ENCODE measurements at places on chromosomes 1 and 21.

DNA sequence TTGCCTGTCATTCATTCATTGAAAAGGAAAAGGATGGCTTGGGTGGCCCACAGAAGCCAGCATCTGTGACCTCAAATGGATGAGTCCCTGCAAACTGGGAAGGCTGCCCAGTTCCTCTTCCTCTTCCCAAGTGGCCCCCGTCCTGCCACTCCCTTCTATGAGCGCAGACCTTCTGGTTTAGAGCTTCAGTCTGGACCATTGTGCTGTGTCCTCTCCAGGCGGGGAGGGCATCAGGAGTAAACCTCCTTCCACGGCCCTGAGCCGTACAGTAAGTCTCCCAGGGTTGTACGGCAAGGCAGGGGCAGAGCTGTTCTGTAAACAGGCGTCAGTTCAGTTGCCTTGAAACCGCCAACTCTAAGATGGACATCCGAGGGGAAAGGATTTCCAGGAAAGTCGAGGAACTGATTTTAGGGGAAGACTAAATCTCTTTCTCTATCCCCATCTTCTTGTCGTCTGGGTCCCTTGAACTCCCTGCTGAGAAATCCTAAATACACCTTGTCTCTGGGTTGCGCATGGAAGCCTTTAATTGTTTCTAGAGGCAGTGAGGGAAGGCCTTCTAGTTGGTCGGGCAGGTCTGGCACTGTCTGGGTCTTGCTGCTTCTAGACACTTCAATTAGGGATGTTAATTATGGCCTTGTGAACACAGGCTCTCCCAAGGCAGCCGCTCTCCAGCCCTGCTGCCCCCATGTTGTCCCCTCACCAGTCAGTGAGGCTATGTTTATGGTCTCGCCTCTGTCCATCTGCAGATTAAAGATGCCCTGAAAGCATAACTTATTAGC is 22.1 kb downstream of the SOX13 start:
- DNase-seq, result no peak

DNA sequence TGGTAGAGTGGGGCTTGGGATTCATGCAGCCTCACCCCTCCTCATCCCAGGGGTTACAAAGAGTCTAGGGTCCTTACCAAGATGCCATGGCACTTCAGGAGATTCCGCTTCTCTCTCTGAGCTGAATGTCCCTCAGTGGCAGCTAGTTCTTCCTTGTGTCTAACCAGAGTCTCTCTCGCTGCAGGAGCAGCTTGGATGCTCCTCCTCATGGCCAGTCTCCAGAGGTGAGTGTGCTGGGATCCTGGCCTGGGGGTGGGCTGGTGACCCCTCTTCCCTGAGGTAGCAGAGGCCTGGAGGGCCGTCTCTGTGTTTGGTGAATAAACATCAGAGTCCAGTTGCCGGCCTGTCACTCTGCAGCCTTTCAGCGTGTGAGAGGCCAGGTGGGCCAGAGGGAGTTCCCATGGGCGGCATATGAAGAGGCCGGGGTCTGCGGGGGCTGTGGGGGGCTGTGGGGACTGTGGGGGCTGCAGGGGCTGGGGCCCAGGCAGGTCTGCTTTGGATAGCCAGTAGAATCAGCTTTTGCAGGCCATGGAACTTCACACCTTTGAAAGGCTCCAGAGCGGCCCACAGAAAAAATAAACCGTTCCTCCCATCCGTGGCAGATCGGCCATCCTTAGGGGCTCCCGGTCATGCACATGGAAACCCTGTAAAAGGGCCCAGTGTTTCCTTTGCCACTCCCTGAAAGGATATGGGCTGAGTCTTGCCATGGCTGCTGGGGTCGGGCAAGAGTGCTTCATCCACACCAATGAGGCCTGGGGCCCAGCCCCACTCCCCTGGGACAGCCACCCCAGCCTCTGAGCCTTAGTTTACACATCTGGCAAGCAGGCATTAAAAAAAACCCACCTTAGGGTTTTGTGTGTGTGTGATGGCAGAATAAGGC is 256.4 kb downstream of the FOXD2 start:
- no peak for DNase-seq

GRCh38 chr1:76294482-76295194 is 220.1 kb downstream of the ST6GALNAC3 start:
- DNase-seq, result no peak

DNA sequence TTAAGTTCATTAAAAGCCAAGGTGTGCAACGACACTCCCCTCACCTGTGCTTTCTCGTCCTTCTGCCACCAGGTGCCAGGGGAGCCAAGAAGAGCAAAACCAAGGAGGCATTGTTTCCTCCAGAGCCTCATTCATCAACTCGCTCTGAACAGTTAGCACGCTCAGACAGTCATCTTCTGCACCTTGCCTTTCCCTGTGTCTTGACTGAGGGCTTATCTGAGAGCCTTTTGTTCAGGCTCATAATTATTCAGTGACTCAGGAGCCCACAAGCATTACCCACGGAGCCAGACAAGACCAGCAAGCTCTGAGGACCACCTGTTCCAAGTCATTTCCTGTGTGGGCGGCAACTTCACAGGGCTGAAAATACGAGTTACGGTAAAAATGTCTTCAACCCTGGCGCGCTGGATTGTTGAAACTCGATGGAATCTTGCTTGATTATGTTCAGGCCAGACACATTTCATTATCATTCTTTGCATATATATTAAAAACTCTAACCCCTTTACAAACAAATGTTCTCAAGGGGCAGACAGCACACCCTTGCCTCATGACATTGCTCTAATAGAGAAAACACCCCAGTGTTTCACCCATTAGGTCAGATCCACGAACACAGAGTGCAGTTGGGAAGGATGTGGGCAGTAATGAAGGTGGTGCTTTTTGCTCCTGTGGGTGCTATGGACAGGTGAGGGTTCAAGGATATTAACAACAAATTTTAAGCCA is 89.7 kb upstream of the RUNX1 start:
- DNase-seq, result peak; percentile 51

- no peak for DNase-seq
Observed at GRCh38 chr1:152190589-152190988, 31.6 kb upstream of the RPTN start.

- no peak for DNase-seq
Observed at GRCh38 chr1:88877382-88877825, 14.0 kb downstream of the GTF2B start.

- DNase-seq, result no peak
Observed at GRCh38 chr1:45721207-45721606, 29.2 kb downstream of the IPP start.

- no peak for DNase-seq
Observed at GRCh38 chr1:70896224-70896623, 151.4 kb downstream of the PTGER3 start.

- no peak for DNase-seq
Observed at GRCh38 chr1:46449223-46450159, 40.1 kb upstream of the DMBX1 start.

DNA sequence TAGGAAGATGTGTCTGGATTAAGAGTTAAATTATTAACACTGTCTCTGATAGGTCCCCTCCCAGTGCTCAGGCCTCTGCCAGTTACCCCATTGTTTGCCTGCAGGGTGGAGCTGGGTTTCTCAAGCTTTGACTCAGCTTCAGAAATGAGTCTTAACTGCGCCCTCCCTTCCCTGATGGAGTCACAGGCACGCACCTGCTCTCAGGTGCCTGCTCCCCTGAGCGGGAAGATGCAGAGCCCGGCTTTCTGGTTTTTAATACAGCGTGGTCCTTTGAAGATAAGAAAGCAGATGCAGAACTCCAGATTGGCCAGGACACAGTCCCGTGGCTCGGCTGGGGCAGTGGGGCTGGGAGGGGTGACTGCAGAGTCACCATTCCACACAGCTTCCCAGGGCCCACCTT is 3.2 kb upstream of the SPRR4 start:
- no peak for DNase-seq

- no peak for DNase-seq
Observed at GRCh38 chr1:54084794-54085193, 31.4 kb downstream of the TCEANC2 start.

DNA sequence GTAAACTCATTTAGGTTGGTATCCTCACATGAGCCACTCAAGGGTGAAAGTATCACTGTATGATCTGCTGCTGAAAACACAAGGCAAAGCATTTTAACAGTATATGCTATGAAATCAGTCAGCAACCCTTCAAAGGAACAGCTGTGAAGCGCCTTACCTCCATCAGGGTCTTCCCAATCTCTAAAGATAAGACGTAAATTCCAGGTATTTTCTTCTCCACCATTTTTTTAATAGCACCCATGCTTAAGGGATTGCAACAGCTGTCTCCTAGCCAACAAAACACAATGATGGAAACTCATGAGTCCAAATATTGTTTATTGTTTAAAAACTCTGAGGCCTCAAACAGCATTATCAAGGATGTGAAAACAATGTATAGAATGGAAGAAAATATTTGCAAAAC is 4.8 kb downstream of the PPT1 start:
- DNase-seq, result no peak

DNA sequence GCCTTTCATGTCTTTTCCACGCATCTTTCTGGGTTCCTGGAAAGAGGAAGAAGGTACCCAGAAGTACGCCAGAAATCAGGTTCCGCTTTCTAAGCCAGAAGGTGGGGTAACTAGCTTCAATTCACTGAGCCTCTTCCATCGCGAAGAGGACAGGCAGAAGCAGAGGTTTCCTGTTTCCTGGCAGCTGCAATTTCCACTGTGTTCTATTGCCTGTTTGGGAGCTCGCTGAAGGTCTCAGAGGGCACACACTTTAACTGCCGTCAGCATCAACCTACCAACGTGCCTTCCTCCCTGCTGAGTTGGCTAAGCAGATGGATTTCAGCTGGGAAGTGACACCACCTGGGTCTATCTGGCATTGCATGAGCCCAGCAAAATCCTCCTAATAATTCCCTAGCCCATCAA is 10.0 kb downstream of the NCF2 start:
- no peak for DNase-seq

GRCh38 chr1:10057343-10057742 is 24.6 kb downstream of the UBE4B start:
- no peak for DNase-seq

DNA sequence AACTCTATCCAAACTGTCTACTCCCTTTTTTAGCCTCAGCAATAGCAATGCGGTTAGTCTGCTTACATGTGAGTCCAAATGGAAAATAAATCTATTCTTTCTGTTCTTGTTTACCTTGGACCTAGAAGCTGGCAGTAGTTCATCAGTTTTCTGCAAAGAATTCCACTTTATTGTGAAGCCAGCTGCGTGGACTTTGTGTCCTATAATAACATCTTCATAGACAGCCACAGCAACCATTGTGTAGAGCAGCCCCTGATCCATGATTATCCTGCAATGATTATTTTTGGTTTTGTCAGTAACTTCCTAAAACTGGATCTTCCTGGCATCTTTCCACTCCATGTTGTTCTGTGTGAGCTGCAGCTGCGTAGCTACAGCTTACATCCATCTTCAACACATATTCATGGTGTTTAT is 408.7 kb downstream of the NUF2 start:
- no peak for DNase-seq

DNA sequence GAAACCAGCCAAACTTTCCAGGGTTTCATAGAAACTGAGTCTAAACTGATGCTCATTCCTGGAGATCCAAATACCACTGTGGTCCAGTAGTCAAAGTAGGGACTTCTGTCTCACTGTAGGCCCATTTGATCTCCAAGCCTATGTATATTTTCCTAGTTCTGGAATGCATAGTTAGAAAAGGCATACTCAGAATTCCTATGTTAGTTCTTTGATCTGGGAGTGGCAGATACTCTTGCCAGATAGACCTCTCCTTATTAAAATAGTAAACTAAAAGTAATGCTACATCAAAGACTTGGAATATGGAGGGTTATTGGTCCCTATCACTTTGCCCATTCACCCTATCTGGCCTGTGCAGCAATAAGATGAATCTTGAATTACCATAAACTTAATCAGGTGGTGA is 10.4 kb upstream of the SGIP1 start:
- no peak for DNase-seq

- no peak for DNase-seq
Observed at GRCh38 chr21:45280178-45280821, 7.4 kb downstream of the POFUT2 start.

GRCh38 chr1:53088616-53089300 is 26.7 kb downstream of the PODN start:
- DNase-seq, result no peak

DNA sequence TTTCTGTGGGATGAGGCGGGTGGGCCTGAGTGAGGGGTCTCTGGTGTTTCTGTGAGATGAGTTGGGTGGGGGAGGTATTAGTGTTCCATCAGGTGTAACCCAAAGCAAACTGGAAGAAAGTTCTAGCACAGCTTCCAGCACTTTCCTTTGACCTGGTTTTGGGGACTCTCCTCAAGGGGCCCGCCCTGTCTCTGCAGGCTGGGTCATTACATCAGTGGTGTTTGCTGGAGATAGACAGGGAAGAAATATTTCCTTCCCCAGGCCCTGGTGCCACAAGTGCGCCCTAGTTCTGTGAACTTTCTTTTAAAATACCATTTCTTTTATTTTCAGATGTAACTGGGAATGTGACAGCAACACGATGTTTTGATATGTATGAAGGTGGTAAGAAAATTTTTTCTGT is 16.5 kb upstream of the MX2 start:
- no peak for DNase-seq
